ENCODE measurements at places on chromosomes 4 and X.
A peak's percentile ranks its signal among the peaks of the same experiment; 100 is the strongest.

DNA sequence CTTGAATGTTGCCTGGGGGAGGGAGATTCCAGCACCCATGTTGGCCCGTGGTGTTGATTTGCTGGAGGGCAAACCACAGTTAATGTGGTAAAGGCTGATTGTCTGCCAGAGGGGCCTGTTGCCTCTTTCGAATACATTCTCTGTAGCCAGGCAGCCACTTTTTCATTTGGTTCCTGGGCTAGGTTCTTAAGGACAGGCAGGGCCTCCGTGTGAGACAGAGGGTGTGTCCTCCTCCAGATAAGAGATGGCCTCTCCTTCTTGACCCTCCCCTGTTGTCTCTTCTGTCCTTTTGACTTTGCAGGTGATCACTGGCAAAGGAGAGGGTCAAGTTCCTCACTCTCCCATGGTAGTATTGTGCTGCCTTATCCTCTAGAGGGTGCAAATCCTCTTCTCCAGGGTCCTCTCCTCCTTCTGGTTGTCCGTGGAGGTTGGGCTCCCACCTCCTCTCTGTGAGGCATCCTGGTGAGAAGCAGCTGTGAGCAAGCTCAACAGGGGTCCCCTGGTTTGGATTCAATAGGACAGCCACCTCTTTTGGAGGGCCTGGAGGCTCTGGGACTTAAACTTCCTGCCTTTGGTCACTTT lies 44.9 kb downstream of the ZNF182 start:
- peak; percentile 7 for DNase-seq

DNA sequence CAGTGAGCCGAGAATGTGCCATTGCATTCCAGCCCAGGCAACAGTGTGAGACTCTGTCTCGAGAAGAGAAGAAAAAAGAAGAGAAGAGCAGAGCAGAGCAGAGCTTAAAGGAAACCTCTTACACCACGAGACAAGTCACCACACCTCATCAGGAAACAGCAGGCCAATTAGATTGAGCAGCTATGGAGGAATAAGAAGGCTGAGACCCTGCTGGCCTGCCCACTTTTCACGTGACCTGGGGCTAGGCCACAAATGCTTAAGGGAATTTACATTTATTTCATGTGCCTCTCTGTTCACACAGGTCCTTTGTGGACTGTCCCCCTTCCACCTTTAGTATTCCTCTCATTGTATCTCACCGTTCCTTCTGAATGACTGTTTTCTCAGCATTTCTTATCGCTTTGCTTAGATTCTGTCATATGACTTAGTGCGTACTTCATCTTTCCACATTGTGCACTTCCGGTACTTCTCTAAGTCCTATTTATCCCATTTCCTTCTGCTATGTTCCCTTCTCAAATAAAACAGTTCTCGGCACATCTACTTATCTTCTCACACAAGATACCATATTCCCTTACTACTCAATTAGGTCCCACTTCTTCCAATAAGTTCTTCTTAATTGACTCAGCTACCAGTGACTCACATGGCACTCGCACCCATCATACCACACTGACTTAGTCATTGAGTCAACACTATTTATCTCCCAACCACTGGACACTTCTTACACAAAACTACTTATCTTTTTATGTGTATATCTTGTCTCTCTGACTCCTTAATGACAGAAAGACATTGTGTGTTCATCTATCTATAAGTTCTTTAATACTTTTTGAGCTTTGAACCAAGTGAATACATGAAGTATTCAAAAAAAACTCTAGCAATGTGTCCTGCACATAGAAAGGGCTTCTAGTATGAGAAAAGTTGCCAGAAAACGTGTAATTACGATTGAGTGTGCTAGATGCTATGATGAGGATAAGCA lies 11.0 kb downstream of the CUL4B start:
- peak; percentile 64 for DNase-seq

GRCh38 chr4:69239092-69239491 lies 24.5 kb upstream of the UGT2B11 start:
- DNase-seq = no peak

DNA sequence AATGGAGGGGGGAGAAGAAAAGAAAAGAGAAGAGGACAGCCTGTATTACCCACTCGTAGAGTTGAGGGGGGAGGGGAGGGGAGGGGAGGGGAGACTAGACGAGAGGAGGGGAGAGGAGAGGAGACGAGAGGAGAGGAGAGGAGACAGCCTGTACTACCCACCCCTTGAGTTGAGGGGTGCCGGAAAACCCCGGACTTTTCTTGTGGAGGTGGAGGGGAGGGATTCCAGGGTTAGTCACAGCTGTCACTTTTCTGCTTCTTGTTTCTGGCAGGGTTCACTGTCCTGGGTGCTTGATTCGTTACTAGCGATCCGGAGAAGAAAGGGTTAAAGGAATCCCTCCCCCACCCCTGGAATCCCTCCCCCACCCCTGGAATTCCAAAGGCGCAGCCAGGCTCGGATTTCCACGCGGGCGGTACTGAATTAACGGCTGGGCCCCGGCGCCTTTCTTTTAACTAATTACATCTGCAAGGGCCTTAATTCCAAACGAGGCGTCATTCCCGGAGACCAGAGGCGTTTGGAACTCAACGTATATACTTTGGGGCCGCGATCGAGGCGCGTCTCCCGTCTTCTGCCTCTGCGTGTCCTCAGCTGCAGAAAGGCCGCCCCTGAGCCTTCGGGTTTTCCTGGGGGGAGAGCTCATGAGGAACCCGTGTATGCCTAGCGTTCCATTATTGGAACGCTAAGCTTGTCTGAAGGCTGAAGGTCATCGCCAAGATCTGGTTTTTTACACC lies 20.1 kb upstream of the CSF2RA start:
- DNase-seq = peak; percentile 20

DNA sequence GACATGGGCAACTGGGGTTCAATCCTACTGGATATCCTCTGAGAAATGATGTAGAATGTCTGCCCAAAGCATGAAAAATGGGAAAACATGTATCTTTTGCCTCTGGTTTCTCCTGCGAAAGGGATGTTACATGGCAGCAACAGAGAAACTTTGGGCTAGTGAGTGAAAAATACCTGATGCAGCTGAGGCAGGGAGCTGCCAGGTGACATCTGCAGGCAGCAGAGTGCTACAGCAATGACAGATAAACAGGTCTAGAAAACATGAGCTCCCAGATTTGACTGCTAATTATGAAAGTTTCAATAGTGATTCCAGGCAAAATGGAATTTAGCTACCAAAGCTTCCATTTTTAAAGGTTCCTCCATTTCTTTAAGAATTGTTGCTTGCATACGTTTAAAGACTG lies 4.8 kb upstream of the CXCL1 start:
- no peak for DNase-seq

DNA sequence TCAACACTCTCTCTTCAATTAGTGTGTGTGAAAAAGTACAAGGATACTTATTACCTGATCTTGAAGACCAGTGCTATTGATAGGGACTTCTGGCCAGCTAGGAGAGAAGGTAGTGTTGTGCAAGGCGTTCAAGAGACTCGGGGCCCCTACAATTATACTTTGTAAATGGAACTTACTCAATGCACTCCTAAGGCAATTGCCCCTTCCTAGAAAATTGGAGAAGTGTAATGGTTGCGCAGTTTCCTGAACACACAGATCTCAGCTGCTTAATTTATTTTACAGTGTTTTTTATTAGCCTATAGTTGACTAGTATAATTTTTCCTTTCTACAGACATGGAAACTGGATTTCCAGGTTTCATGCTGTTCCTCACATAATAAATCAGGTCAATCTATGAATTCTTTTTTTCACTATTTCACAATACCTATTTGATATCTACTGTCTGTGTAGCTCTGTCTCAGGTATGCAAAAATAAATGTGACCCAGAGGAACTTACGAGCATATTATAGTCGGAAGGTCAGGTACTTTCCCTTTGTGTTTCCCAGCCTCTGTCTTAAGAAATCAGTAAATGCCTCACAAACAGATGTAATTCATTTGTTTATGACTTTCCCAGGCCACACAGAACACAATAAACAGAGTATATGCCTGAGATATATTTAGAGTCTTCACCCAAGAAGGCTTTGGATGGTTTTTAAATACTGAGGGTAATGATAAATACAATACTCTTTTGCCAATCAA lies 89.1 kb upstream of the TET2 start:
- DNase-seq = no peak

GRCh38 chr4:148834804-148835631 lies 392.8 kb upstream of the NR3C2 start:
- DNase-seq = peak; percentile 47

GRCh38 chrX:66876776-66877175 lies 237.9 kb upstream of the EDA2R start:
- DNase-seq = no peak

DNA sequence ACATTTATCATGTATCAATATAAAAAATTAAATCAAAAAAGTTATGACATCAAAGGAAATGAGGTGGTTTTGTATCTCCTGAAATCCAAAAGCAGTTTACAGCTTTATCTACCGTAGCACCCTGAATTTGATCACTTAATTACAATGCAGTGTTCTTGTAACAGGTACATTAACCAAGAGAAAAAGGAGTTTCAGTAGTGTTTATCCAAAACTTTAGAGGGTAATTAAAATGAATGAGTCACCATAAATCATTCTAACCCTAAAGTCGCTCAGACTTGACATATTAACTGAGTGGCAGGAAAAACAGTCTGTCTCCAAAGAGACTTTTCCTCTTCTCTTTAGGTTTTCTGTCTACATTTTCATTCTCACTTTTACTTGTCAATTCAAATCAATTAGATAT lies 907.6 kb upstream of the EPHA5 start:
- DNase-seq = no peak

DNA sequence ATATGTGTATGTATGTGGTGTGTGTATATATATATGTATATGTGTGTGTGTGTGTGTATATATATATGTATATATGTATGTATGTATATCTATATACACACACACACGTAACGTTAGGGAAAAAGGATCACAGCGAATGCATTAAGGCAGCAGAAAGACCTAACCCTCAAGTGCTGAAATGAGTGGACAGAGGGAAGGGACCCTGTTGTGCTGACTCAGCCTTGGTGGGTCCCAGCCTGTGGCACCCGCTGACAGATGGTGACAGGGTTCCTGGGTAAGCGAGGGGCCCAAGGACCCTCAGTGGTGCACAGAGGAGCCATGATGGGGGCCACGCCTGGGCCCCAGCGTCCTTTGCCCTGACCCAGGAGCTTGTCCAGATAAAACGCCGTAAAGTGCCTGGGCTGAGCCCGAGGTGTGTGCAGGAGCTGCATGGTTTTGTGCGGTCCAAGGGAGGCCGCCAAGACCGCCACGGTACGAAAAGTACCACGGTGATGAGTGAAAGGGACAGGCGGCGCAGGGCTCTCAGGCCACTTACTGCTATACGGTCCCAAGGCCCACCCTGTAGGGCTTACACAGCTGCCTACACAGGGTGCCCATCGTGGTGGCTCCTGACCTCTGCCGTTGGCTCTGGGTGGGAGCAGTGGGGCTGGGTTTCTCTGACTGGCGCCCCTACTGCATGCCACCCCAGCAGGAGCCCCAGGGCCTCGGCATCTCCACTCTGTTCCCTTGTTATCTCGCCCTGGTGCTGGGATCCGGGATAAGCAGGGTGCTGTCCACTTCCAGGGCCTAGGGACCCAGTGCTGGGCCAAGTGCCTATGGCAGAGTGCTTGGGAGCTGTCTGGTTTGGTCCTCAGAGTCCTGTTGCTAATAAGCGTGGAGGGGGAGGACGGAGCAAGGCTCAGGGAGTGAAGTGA lies 10.0 kb downstream of the SH3BP2 start:
- DNase-seq = no peak

DNA sequence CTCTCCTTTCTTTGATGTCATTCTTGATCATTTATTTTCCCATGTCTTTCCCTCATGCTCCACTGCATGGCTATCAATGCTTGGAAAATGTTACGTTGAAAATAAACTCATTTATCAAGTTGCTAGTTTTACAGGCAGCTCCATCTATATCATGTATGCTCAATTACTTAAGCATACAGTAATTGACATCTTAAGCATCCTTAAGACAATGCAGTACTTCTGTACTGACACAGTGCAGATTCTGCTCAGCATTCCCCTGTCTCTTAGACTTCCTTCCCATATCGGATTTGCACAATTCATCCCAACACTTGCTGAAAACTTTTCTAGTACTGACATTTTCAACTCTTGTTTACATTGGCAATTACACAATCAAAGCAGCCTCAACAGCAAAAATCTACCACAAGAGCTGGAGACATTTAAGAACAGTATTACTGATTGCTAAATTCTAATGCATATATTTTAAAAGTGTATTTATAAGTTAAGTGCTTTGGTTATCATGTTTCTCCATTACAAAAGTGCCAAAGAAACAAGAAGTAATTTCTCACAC lies 165.6 kb downstream of the ATP10D start:
- no peak for DNase-seq

All from GM03348 (cell line).